CD4-positive, alpha-beta T cell treated with Interleukin-17A for 4 hours (primary cell): ENCODE measurements at places on chromosomes 4 and X.

DNA sequence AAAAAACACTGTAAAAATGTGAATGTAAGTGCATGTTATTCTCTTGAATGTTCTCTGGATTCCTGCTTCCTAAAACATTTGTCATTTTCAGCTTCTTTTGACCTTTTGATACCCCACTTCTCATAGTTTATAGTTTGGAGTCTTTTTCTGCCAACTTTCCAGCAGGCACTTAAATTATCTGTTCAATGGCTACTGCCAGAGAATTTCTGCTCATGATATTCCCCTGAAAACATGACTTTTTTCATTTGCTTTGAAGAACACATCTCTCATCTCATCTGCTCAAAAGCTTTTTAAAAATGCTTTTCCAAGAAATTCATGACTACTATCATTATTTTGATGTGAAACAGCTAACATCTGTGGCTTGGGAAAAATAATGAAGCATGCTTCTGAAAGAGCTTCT, 269.7 kb upstream of the PCDH7 start:
- DNase-seq, result no peak

DNA sequence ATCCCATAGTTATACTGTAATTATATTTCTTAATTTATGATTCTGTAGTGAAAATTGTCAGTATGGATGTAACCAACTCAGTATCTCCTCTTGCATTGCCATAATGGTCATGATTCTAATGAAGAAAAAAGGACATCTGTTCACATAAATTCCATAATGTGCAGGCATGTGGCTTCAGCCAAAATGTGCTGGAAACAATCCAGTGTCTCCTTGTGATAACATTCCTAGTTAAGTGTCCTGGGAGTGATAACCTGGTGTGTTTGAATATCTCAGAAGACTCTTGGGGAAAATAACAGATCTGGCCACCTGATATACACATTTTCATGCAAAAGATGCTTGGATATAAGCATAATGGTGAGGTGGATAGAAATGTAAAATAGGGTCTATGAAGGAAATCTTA, 2309.8 kb downstream of the PCDH7 start:
- DNase-seq, result no peak

- DNase-seq, result no peak
Observed at GRCh38 chrX:151676196-151676595, 19.1 kb upstream of the PRRG3 start.

GRCh38 chr4:84916227-84916626, 50.3 kb downstream of the WDFY3 start:
- DNase-seq, result no peak

DNA sequence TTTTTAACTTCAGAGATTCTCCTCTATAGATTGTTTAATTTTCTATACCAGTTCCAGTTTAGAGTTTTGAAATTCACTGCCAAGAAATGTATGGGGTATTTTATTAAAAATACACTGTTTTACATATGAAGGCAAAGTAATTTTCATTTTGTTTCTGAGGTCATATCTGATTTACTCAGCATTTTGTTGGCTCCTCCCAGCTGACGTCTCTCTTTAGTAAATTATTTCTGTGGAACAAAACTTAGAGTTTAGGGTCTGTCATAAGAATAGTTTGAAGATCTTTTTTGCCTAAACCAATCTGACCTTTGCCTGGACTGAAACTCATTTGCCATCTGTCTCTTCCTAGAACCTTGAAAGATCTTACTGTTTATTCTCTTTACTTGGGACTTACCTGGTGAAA, 16.9 kb downstream of the FNIP2 start:
- DNase-seq, result no peak

DNA sequence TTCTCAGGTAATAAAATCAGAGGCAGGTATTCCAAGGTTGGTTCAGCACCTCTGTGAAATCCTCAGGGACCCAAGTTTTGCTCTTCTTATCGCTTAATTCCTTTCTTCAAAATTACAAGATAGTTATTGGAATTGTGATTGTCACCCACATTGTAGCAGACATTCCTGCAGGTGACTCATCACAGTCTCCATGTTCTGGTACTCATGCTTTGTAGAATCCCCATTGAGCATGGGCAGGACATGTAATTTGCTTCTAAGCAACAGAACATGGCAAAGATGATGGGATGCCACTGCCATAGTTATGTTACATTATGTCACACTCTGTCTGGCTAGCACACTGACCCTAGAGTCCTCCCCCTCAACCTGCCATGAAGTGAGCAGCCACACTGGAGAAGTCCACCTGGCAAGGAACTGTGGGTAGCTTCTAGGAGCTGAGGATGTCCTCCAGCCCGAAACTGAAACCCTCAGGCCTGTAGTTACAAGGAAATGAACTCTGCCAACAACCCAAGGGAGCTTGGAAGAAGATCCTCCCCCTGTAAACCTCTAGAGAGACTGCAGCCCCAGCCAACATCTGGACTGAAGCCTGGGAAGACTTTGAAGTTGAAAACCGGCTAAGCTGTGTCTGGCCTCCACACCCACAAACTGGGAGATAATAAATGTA, 58.3 kb upstream of the GUCY1A1 start:
- DNase-seq, result no peak

DNA sequence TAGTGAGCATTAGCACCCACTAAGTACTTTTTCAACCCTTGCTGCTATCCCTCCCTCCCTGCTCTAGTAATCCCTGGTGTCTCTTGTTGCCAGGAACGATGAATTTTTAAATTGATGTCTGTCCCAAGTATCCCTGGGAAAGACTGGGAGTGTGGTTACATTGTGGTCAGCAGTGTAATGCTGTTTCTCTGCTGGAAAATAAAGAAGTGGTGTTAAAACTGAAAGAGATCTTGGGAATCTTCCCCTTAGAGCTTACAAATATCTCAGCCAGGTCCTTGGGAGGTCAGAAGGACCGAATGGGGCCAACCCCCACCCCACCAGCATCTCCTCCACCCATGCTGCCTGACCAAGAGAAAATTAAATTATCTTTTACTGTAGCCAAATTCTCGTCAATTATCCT, 174.5 kb upstream of the MXRA5 start:
- no peak for DNase-seq
